Right atrium auricular region (tissue), 2 donors: ENCODE measurements at places on chromosomes 11 and 22.
A peak's percentile ranks its signal among the peaks of the same experiment; 100 is the strongest.

- no peak for DNase-seq
Observed at GRCh38 chr11:71991494-71991893, 7.2 kb upstream of the IL18BP start.

DNA sequence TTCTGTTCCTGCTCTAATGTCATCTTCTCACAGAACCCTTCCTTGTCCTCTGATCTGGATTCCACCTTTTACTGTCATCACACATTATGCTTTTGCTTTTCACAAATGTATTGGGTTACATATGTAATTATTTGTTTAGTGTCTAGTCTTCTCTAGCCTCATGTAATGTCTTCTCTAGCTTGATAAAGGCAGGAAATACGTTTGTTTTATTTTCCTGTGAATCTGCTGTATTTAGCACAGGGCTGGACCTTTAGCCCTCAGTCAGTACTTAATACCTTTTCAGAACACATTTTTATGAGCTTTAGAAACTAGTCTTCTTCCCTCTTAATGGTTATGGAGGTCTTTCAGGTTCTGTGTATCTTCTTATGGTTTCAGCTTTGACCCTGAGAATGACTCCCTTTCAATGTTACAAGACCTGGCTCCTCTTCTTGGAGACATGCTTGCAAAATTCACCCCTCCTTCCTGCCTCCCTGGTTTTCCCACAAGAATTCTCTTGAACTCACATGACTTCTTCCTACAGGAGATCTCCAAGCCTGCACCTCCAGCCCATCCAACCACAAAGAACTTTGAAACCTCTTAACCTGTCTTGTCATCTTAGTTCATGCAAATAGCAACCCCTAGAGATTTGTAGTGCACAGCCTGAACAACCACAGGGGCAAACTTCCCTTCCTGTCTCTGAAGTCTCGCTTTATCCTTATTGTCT, 132.7 kb upstream of the DDI1 start:
- no peak for DNase-seq

GRCh38 chr11:110874437-110875030, 162.3 kb upstream of the ARHGAP20 start:
- no peak for DNase-seq

GRCh38 chr11:100329352-100329751, 357.7 kb upstream of the ARHGAP42 start:
- DNase-seq: no peak

DNA sequence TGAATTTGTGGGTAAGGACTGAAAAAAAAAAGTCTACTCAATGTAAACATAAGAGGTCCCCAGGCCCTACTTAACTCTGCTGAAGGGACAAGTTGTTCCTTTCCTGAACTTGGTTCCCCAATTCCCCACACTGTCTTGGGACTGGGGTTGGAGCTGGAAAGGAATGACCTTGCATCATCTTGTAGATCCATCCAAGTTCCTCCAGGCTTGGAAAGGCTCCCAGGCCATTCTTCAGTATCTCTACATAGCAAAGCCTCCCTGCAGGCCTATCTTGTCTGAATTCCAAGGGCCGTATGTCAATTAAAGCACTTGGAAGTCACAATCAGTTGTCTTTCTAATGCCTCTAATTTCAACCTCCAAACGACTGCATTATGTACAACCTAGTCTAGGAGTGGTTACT, 361.2 kb downstream of the TMEM135 start:
- DNase-seq: peak; percentile 79

DNA sequence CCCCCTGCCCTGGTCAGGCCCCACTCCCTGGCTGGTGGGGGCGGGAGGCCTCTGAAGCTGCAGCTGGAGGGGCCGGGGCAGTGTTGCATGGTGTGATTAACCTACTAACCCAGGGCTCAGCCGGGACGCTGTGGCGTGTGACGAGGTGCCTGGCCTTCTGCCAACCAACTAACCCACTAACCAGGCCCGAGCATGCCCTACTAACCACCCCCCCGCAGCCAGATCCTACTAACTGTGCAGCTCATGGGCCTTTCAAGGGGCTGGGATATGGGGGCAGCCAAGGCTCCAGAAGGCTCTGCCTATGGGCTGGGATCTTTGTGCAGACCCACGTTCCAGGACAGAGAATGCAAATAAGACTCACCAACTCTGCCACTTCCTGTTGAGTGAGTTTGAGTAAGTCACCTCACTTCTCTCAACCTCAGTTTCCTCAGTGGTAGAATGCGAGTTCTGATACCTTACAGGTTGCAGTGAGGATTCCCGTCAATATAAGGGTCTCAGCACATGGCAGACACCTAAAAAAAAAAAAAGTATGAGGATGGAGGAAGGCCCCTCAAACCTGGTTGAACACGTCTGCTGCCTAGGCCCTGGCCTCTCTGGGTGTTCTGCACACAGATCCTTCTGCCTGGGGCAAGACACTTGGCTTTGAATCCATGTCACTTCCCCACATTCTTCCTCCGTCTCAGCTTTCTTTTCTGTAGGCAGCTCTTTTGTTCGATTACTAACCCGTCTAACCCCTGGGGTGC, 14.1 kb downstream of the MIAT start:
- no peak for DNase-seq

DNA sequence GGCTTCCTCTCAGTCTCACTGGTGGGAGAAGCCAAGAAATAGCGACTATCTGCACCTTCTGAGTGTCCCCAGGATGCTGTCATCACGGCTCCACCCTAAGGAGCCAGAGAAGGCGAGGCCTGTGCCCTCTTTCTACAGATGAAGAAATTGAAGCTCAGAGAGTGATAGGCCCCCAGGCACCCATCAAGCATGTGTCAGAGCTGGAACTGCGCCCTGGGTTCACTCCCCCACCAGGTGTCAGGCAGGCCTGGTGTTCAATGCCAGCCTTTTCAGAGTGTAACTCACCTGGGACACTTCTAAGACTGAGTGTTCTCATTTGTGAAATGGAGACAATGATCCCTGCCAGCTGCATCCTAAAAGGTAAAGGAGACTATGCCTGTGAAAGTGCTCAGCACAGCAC, 127.3 kb upstream of the SEZ6L start:
- DNase-seq: no peak
